ENCODE measurements at places on chromosomes 1 and 21. TPM values are rescaled to one million over a fixed set of nuclear protein-coding genes. Genes with fewer than 3 reads are reported as not detected.

DNA sequence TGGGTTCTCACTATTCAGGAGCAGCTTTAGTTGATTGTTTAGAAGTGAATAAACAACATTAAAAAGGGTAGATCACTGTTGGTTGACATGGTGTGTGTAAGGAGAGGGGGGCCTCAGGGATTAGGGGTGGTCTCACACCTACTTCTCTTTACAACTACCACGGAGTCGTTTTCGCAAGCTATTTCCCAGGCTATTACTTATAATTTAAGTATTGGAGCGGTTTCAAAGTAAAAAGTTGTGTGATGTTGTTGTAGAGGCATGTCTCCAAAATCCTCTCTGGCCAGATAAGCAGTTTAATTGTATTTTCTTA, 1.3 kb downstream of the GPSM2 start:
- DNase-seq = no peak

GRCh38 chr1:115288591-115289198, 49.4 kb downstream of the NGF start:
- DNase-seq = no peak

DNA sequence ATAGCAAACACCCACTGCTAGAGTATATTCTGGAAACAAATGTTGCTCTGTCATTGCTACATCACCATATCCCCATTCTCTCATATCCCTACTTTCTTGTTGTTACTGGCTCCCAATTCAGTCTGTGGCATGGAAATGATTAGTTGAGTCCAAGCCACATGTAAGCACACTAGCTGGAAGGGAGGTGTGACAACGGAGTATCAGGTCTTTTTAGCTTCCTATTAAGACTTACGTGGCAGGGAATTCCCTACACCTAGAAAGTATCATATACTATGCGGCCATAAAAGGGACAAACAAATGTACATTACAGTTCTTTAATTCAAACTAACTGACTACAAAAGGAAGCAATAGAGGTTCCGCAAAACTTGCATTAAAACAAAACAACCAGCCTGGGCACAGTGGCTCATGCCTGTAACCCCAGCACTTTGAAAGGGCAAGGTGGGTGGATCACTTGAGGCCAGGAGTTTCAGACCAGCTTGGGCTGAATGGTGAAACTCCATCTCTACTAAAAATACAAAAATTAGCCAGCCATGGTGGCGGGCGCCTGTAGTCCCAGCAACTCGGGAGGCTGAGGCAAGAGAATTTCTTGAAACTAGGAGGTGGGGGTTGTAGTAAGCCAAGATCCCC, 48.6 kb downstream of the INTS7 start:
- DNase-seq = no peak

- no peak for DNase-seq
These were observed 444.8 kb downstream of the KIF26B start for GRCh38 chr1:245599371-245600174.

DNA sequence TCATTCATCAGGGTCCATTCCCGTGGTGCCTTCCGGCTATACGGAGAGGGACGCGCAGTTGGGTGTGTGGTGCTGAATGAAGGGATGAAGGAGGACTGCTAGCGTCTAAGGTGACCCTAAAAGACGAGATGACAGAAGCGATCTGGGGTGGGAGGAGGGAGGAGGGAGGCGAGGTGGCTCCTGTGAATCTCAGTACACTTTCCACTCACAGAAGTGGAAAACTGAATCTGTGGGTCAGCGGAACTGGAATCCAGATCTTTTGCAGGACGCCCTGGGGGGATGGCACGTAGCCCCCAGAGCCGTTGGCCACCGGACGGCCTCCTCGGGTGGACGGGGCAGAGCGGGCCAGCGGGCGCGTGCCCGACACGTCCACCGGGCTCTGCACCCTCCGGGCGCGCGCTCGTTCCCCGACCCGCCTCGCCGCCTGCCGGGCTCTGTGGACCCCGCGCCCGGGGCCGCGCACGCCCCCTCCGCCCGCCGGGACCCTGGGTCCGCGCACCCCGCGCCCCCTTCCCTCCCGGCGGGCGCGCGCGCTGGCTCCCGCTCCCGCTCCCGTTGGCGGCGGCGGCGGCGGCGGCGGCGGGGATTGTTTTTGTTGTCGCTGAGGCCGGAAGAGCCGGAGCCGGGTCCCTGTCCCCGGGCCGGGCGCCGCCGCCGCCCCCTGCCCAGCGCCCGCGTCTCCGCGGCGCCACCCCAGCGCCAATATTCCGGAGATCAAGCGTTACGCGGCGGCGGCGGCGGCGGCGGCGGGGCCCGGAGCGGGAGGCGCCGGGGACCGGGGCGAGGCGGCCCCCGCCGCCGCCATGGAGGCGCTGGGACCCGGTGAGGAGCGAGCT, at the start of gene AGO4:
Gene AGO4, plus strand, starts transcription at position 403 of the 836 bp plus-strand sequence. Its CDS starts 401 bp downstream, at position 804.
- DNase-seq = peak; percentile 50

Gene CPLANE2
- 15.3 TPM for total RNA-seq

Gene PPFIA4
- total RNA-seq = 0.26 TPM

Gene EBNA1BP2
- total RNA-seq = 64.6 TPM

Gene PTAFR
- 1.9 TPM for total RNA-seq

Gene FMO4
- total RNA-seq = 2.4 TPM

GRCh38 chr1:31596737-31597097, 20.4 kb downstream of the TINAGL1 start:
- no peak for DNase-seq

- DNase-seq = no peak
These were observed 50.7 kb downstream of the KLHDC7A start for GRCh38 chr1:18531503-18531845.

All from adrenal gland (tissue), 19 donors.